Heart right ventricle (tissue), 16 donors: ENCODE measurements at places on chromosomes 6 and 20.
A peak's percentile ranks its signal among the peaks of the same experiment; 100 is the strongest.

DNA sequence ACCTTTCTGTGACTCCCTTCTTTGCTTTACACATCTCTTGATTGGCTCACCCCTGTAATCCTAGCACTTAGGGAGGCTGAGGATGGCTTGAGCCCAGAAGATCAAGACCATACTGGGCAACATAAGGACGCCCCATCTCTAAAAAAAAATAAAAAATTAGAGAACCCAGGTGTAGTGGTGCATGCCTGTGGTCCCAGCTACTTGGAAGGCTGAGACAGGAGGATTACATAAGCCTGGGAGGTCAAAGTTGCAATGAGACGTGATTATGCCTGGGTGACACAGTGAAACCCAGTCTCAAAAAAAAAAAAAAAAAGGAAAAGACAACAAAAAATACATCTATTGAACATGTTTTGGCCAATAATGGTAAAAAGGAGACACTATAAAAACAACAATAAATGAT, 37.8 kb downstream of the CHD6 start:
- no peak for DNase-seq

- DNase-seq, result no peak
Observed at GRCh38 chr6:149929422-149929821, 6.5 kb upstream of the RAET1G start.

GRCh38 chr20:52150440-52151258, 40.9 kb downstream of the ZFP64 start:
- peak; percentile 12 for DNase-seq

- no peak for DNase-seq
Observed at GRCh38 chr6:35810971-35811698, 6.0 kb downstream of the LHFPL5 start.

DNA sequence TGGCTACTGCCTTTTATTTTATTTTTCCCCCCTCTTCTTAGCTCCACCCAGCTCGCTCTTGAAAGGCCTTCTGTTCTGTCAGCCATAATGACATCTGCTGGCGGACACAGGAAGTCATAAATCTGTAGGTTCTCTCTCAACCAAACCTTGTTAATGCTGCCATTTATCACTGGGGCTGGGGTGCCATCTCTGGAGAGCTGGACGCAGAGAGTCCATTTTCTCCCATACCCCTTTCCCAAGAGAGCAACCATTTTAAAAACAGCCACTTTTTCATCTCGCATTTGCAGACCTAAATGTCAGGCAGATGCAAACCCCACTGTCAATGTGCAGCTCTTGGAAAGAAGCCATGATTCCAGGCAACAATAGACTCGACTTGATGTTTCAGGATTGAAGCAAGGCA, 13.0 kb upstream of the TSHZ2 start:
- no peak for DNase-seq

GRCh38 chr6:79184641-79185040, 49.8 kb downstream of the HMGN3 start:
- DNase-seq, result no peak

GRCh38 chr6:148212366-148212765, 130.3 kb upstream of the SASH1 start:
- no peak for DNase-seq

DNA sequence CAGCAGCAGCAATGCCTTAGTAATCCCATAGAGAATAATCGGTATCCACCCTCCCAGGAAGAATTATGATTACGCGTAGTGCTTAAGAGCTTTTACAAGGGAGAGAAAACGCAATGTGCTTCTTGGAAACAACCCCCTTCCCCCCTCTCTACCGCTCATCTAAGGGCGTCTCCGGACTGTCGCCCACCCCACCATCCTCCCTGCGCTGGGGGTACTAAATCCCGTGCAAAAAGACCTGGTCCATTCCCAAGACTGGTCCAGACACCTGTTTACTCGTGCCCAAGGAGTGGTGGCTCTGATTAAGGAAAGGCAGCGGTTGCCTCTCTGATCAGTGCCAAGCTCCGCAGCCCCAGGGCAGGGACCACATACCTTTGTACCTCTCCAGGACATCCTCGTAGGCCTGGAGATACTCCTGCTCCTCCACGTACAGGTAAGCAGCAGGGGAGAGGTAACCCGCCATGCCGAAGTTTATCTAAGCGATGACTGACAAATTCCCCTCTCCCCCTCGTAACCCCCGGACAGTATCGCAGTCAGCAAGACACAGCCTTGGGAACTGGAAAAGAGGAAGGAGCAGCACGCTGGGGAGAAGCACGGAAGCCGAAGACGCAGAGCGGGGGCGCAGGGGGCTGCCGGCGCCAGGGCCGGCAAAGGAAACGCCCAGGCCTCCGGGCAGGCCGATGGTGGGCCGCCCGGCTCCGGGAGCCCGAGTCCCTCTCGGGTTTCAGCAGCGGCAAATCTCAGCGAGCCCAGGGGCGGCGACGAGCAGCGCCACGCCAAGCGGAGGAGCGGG, 112.0 kb upstream of the BEND6 start:
- DNase-seq, result peak; percentile 57

GRCh38 chr6:28537065-28537464, 11.4 kb downstream of the GPX5 start:
- DNase-seq, result no peak

- no peak for DNase-seq
Observed at GRCh38 chr20:8126841-8127378, 5.2 kb upstream of the PLCB1 start.

DNA sequence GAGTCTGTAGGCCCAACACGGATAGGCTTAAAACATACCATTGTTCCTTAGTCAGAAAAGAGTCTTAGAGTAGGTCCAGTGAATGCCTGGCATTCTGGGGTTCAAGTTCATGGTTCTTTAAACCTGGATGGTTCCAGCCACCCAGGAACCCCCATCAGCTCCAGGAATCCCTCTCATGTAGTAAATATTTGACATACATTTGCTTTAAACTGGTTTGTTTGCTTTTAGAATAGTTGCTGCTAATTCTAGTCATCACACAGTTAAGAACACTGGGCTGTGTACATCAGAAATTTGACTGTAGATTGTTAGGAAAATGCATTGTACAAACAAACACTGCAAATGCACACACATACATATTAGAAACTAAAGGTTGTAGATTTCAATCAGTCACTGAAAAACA, 30.6 kb upstream of the PBOV1 start:
- DNase-seq, result no peak

DNA sequence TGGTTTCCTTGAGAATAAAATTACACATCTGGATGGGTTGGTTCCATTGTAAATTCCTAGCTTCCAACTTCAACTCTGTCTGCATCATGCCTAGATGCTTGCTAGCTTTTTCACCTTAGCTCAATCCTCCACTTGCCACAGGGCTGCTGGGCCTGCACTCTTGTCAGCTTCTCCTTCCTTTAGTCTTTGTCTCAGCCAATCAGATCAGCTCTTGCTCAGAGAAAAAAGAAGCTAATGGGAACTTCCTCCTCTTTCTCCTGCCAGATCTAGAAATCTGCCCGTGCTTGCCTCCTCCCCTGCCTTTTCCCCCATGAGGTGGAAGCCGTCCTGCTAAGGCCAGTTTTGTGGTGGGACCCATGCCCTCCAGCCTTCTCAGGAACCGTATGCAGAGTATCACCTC, 18.5 kb downstream of the RAE1 start:
- no peak for DNase-seq

DNA sequence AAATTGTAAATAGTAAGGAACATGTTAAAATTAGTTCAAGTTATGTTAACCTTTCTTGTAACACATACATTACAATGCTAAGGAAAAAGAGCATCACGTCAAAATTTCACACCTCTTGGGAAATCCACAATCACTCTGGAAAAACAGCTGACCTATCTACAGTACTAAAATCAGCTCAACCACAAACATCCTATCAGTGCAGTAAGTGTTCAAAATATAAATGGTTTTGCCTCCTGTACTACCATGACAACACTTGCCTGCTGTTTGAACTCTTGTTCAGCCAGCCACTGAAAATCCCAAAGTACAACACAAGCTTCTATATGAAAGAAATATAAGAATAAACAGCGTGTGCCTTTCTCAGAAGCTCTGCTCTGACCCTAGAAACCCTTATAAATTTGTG, 83.5 kb upstream of the PLN start:
- no peak for DNase-seq

DNA sequence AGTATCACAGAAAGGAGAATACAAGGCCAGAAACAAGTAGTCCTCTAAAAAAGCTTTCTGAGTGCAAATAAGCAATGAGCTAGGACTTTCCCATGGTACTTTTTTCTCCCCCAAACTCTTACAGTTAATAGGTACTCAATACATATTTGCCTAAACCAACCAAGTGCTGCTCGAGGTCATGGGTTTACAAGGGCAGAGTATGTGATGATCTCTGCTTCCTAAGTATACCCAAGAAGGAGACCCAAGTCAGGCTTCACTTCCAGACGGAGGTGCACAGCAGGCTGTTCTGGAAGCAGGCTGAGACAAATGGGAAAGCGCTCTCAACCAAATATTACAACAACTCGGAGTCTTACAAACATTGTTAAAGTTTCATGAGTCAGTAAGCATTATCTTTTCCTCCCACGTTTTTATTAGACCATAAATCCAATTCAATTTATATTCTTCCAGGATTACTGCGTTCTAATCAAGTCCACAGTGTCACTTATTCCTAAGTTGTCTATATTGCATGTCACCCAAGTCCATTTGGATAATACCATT, 8.1 kb downstream of the FYN start:
- no peak for DNase-seq

- DNase-seq, result no peak
Observed at GRCh38 chr6:30834646-30835045, 49.7 kb upstream of the DDR1 start.

DNA sequence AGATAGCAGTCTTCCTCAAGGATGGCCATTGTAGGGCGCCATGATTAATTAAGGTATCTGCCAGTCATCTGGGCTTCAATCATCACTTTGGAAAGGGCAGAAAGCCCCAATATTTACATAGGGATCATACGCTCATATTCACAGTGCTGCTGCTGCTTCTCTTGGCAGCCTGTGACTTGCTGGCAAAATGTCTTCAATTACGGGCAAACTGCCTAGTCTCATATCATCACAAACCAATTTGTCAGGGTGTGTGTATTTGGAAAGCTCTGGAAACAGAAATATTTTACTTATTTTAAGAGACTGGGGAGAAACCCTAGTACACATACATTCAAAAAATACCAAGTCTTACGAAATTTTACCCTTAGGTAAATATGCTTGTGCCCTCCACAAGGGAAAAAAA, 77.6 kb downstream of the SAMD5 start:
- DNase-seq, result peak; percentile 50

GRCh38 chr6:150435832-150436231, 67.0 kb downstream of the IYD start:
- DNase-seq, result no peak

- DNase-seq, result no peak
Observed at GRCh38 chr6:125987026-125987617, 782 bp downstream of the TRMT11 start.
